Stimulated activated CD8-positive, alpha-beta memory T cell treated with anti-CD3 and anti-CD28 coated beads, Interleukin-7, amount 100 ng/mL, for 4 hours (primary cell): ENCODE measurements at places on chromosomes 2 and 18.

- DNase-seq: no peak
Measured at GRCh38 chr2:49577041-49577440, 422.7 kb upstream of the FSHR start.

DNA sequence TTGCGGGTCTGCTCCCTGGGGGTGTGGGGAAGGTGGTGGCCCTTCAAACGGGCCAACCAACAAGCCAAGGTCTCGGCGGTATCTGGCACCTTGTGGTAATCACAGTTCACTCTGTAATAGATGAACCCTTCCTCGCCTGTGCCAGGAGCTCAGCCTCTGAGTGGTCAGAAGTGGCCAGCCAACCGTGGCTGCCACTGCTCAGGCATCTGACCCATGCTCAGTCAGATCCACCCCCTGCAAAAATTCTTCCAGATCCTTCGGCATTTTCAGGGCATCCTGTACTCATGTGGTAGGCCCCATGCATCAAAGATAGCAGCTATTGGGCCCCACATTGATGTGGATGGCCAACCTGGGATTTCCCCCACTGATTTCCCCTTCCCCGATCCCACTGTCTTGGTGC lies 39.6 kb upstream of the SERPINE2 start:
- DNase-seq: no peak

- DNase-seq: no peak
Measured at GRCh38 chr2:149389506-149390167, 59.2 kb downstream of the LYPD6 start.

DNA sequence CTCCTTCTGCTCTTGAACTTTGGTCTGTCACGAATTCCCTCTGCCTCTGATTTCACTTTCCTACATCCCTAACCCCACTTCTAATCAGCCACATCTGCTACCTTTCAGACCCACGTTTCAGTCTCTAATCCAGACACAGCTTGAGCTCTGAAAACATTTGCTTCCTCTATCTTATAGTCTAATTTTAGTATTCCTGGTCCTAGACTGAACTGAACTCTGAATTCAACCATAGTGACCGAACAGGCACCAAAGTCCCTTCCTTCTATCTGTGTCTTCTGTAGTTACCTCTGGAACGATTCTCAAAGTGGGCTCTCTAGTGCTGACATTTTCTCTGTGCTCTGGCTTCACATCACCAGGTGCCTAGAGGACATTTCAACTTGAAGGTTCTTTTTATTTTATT lies 156.2 kb downstream of the PDE11A start:
- DNase-seq: no peak

GRCh38 chr18:51425475-51425874 lies 228.0 kb upstream of the MEX3C start:
- DNase-seq: no peak

DNA sequence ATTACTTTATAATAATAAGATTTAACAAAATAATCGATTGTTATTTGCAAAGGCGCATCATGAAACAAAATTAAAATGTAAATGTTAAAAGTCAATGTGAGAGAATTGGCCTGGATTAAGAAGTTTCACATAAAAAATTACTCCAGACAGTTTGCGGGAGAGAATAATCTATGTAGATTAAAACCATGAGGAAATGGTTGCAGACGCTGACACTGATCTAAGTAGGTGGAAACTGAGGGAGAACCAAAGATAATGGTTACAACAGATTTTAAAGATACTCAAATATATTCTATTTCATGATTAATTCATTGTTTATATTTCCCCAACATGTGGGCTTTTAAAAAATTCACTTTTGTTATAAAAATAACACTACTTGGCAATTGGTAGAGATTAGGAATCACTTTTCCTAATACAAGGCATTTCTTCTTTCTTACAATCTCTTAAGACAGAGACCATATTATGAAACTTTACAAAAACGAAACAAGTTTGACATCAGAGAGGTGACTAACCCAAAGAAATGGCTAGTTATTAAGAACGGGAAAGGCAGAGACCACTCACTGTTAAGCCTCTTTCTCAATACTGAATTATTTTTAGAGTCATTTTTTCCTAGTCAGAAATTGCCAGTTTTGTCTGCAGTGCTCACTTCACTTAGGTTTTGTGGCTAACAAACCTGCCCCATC lies 1.6 kb downstream of the KANSL1L start:
- no peak for DNase-seq

GRCh38 chr2:30233271-30234009 lies 2.1 kb downstream of the LBH start:
- no peak for DNase-seq

DNA sequence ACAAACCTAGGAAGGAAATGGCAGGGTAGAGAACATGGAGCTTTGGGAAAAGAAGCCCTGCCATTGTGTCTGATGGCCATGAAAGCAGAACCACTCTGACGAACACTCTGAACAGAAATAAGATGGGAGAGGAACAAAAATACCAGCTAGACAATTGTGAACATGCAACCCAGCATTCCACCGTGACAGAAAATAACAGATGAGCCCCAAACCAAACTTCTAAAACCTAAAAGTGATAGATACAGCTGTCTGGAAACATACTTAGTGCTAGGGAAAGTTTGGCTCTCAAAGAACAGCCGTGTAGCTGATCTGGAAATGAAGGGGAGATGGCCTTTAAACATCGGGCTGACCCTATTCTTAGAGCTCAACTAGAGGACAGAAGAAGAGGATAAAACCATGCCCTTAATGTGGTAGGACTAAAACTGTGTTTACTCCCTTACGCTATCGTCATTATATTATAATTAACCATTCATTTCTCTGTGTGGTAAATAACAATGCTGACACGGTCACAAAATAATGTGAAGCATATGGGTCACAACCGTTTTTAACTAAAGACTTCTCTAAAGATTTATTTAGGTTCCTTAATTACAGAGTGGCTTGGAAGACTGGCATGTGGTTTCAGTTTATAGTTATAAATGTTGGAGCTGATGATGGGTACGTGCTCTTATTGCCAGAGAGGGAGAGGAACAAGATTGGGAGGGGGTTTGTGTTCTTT lies 80.6 kb downstream of the MYO1B start:
- DNase-seq: no peak

DNA sequence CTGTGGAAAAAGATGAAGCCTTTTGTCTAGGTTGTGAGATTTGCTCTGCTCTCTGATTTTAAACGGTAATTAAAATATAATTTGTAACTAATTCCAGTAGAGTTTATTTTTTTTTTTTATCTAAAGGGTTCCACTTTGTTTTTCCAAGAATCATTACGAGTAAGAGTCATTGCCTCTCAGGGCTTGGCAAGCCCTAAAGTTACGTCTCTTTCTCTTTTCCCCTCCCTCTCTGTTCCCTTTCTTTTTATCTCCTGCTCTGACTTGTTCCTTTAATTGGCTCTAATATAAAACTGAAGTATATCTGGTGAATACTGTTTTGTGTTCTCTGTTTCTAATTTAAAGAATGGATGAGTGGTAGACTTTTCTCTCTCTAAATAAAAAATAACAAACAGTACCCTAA lies 75.8 kb downstream of the CALCRL start:
- no peak for DNase-seq

DNA sequence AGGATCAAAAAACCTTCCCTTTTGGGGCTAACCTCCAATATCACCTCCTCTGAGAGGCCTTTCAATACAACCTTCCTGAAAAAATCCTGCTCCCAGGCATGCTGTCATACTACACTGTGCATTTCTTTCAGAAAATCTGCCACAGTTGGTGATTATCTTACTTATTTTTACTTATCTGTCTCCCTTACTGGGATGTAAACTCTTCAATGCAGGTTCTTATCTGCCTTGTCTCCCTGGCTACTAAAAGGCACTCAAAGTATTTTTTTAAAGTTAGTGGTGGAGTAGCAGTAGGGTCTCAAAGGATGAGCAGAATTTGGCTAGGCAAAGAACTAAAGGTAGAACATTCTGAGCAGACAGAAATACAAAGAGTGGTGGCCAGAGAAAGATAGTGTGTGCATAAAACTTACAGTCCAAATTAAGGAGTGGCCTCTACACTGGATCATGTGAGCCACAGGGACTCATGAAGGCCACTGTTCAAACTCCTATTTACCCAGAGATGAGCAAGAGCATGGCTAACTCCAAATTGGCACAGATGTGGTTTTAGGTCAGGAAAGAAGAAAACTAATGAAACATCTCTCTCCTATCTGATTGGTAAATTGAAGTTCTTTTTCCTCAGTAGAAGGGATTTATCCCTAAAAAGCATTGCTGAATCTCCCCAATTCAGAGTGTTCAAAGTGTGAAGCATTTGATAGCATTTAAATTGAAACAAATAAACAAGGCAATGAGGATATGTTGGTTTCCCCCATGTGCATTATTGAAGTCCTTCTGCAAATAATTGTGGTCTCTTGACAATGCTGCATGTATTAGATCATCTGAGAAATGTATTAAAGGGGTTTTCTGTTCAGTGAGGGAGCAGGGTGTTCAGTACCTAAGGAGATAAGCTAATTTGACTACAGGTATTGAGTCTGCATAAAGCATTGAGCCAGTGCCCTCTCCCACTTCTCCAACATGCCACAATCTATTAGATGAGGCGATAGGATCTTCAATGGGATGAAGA lies 285.5 kb downstream of the MREG start:
- DNase-seq: no peak

GRCh38 chr2:60880643-60881046 lies 729 bp upstream of the REL start:
- DNase-seq: no peak

DNA sequence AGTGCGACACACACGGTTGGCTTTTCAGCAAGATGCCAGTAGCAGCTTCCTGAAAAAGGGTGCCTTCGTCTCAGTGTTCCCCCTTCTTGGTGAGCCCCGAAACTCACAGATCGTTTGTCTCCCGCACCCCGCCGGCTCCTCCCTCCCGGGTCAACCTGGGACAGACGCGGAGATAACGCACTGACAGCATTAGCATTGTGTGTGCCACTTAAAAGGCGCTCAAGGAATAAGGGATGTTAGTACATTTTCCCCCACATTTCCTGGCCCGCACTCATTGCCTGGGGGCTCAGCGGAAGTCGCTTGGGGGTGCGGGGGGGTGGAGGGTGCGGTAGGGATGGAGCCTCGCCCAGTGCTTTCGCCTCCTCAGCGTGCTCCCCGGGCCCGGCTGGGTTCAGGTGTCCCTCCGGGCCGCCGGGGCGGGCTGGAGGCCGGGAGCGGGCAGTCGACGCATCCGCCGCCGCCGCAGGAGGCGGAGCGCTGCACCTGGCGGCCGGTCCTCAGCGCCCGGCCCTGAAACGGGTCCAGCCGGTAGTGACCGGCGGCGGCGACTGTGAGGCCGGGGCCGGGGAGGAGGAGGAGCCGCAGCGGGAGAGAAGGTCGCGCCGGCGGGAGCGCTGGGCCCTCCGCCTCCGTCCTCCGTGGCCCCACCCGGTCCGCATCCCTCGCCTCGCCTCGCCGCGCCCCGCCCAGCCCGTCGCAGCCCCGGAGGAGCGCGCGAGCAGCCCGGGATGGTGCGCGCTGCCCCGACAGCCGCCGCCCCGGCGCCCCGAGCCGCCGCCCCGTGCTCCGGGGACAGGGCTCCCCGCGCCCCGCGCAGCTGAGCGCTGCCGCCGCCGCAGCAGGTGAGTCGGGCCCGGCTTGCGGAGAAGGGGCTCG lies at the start of gene MFSD6:
Gene MFSD6 (plus strand): TSS at position 694 of the 876 bp plus-strand sequence. CDS start 27,675 bp downstream, outside the sequence.
- DNase-seq: peak; percentile 52

GRCh38 chr18:13452871-13453680 lies 234.5 kb downstream of the LDLRAD4 start:
- no peak for DNase-seq

DNA sequence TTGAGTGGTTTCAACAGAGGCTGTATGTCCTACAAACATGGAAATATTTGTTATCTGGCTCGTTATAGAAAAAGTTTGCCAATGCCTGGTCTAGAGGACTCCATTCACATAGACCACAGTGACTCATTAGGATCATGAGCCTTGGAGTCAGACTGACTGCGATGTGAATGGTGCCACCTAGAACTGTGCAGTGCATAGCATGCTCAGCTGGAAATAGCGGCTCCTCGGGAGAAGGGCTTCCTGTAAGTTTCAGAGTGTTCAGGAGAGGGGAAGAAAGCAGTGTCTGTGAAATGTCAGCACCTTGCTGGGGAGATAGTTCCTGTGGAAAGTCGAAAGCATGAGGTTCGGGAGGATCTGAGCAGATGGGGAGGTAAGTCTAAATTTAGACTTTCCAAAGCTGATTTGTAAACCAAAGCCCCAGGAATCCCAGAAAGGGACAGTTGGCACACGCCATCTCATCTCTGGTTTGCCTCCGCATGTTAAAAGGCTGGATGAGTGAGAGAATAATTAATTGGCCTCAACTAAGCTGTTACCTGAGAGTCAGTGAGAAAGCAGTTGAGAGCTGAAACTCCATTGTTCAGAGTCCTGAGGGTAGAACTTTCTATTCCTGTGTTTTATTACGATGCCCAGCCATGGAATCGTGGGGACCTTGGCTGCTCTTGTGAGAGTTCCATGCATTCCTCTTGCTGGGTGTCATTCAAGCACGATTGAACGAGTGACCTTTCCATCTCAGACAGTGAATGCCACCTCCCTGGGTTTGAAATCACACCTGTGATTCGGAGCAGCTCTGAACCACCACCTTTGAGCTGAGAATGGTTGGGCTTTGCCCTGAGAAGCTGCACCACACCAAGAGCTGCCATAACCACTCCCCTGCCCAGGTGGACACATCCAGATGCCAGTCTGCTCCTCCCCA lies 99.5 kb downstream of the MAPK4 start:
- no peak for DNase-seq

- no peak for DNase-seq
Measured at GRCh38 chr2:42074661-42075060, 26.8 kb downstream of the PKDCC start.
